ENCODE measurements at places on chromosomes 16 and 17. TPM values are rescaled to one million over a fixed set of nuclear protein-coding genes. Genes with fewer than 3 reads are reported as not detected.

KCNJ18 gene
- total RNA-seq, result not detected

DNA sequence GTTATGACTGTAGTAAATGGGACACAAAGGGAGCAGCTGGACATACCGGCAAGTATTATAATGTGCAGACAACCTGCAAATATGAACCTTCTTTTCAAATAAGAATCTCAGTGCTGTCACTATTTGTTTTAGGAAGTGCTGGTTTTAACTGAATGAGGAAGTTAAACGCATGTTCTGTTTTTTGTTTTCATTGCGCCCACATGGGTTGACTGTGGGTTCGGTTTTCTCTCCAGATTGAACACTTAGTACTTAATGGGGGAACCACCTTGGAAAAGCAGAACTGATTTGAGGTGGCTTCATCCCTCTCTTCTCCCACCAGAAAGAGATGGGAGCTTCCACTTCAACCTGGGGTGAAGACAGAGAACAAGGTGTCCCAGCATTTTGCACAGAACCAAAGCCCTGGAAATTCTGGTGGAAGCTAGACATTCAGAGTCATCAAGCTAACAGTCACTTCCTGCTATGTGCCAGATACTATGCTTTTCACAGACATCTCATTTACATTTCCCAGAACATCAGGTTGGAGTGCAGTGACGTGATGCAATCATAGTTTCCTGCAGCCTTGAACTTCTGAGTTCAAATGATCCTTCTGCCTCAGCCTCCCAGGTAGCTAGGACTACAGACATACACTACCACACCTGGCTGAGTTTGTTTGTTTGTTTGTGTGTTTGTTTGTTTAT, 149.8 kb downstream of the CDH13 start:
- DNase-seq, result no peak

KIF19 gene
- 0.13 TPM for total RNA-seq

DNA sequence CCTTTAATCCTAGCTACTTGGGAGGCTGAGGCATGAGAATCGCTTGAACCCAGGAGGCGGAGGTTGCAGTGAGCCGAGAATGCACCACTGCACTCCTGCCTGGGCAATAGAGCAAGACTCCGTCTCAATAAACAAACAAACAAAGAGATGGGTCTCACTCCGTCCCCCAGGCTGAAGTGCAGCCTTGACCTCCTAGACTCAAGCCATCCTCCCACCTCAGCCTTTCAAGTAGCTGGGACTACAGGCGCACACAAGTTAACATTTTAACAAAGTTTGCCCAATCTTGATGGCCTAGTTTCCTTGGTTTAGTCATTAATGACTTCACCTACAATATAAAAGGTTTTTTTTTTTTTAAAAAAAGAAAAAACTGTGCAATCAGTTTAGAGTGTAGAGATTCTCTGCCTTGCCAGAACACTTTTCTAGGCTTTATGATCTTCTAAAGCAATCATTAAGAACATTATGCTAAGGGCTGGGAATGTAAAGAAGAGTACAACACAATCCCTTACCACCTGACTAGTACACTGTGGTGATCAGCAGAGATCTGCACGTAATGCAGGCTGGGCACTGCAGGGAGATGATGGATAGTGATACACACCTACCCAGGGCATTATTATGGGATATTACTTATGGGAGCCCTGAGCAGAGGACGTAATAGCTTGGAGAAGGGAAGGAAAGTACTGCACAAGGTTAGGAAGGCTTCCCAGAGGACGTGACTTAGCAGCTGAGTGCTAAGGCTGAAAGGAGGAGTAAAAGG, 6.9 kb downstream of the GOT2 start:
- DNase-seq, result no peak
